Renal cortex interstitium (tissue), 15 donors: ENCODE measurements at places on chromosomes 3 and 15.

- DNase-seq: no peak
These were observed 230.0 kb upstream of the LYSMD4 start for GRCh38 chr15:99963096-99963825.

DNA sequence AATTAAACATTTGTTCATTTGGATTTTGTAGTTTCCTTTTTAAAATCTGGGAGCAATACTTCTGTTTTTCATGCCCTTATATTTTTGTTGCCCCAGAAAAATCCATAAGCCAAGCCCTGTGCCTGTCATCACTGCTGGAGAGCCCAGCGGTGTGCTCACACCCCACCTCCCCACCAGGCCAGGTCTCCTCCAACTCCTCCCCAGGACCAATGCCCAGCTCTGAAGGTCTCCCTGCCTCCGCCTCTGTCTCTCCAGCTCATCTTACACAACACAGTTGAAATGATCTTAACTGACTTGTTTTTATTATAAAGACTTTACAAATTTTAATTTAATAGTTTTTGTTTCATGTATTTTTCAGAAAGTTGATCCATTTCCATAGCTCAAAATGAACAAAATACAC is 66.4 kb downstream of the RHCG start:
- no peak for DNase-seq

DNA sequence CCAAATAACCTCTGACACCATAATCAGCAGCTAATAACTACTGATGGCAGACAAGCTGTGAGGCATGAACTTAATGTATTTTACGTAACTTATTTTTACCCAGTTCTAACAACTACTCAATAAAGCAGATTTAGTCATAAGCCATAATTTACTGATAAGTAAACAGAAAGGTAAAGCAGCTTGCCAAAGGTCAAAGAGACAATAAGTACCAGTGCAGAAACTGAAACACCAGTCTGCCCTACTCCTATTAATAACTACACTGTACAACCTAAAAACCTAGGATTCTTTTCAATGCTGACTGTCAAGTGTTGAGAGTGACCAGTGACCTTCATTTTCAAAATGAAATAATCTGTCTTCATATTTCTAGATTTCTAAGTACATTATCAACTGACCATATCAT is 152.2 kb downstream of the NR2E3 start:
- no peak for DNase-seq

GRCh38 chr3:64463981-64464380 is 223.8 kb downstream of the ADAMTS9 start:
- DNase-seq: no peak

DNA sequence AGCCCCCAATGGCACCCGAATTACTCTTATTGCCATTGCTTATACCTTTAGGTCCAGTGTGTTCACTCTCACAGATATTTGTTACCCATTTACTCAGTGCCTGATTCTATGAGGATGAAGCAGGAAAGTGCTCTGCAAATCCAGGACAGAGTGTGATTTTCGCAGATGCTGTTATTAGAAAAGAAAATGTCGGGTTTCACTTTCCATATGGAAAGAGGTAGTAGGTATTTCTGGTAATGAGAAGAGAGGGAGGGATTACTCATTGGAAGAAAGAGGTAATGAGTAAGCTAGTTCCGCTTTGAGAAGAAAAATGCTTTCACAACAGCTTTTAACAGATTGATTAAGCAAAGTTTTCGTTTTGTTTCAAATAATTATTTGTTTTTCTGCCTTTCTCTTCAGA is 336.3 kb upstream of the CFAP20DC start:
- no peak for DNase-seq

- DNase-seq: no peak
These were observed 48.0 kb downstream of the PTH1R start for GRCh38 chr3:46925585-46925934.

DNA sequence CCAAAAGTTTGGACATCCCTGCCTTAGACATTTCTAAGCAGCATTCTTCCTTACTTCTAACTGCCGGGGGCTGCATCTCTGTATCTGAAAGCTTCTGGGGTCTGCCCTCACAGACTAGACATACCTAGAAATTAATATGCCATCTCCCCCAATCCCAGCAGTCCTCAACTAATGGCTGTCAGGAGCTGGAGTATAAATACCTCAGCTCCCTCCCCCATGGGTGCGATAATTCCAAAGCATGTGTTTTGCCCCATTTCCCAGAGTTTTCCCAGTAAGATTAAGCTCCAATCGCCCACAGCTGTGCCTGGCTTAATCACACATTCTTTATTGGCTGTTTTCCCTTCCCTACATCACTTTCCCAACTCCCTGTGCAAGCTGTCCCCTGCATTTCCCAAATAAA is 13.8 kb upstream of the VPS8 start:
- DNase-seq: no peak
